ENCODE measurements at places on chromosomes 3 and 15. TPM values are rescaled to one million over a fixed set of nuclear protein-coding genes. Genes with fewer than 3 reads are reported as not detected.

- H3K4me3 ChIP-seq = peak overlapping the region; percentile 99
- peaks cover 18% of the 10 kb centered on the region for H3K4me1 ChIP-seq
- no peak for DNase-seq
- H3K27ac ChIP-seq = peak overlapping the region; percentile 89
Measured at GRCh38 chr3:184177331-184177731, 2.7 kb downstream of the AP2M1 start.

- H3K36me3 ChIP-seq = peaks cover 44% of the 10 kb centered on the region
- H3K4me1 ChIP-seq = peaks cover 73% of the 10 kb centered on the region
- H3K27ac ChIP-seq = peak overlapping the region; percentile 91
- peak overlapping the region; percentile 72 for H3K4me3 ChIP-seq
Measured at GRCh38 chr3:11591391-11592282, 52.1 kb downstream of the VGLL4 start.

CCK gene
- 17.7 TPM for total RNA-seq

DNA sequence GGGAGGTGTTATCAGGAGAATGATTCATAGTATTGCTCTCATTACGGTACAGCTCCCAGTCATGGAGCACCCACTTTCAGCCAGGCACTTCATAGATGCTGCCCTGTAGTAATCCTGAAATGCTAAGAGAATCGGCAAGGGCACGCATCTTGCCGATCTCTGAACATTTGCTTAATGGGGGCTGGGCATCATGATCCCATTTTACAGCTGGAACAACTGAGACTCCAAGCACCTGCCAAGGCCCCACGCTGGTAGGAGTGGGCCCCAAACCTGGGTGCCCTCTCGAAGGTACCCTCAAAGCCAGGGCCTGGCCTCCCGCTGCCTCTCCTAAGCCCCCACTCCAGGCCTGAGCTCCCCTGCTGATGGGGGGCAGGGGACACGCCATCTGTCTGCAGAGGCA lies 47.3 kb downstream of the RPN1 start:
- H3K27me3 ChIP-seq = peaks cover 8% of the 10 kb centered on the region
- no peaks in the 10 kb centered on the region for H3K36me3 ChIP-seq
- no peak overlapping the region for H3K27ac ChIP-seq

GRCh38 chr3:101836652-101837598 lies 12.4 kb upstream of the NFKBIZ start:
- H3K27ac ChIP-seq = no peak overlapping the region
- no peak for DNase-seq
- peaks cover 15% of the 10 kb centered on the region for H3K36me3 ChIP-seq

DNA sequence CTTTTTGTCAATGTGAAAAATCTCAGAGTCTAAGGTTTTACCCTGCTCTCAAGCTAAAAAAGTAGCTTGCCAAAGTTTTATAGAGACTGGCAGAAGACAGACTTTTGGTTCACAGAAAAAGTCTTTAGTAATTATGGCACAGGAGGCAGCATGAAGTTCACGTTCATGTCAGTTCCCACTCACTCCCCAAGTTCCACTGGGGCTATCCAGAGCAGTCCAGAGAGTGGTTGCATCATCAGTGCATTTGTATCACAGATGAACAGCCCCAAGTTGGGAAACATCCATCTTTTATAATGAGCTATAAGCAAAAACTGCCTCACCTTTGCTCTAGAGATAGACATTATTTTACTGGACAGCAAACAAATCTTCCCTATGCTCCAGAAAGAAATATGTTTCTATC lies 454.1 kb upstream of the AGTR1 start:
- no peak overlapping the region for H3K4me3 ChIP-seq
- peaks cover 4% of the 10 kb centered on the region for H3K4me1 ChIP-seq
- H3K27ac ChIP-seq = no peak overlapping the region
- H3K27me3 ChIP-seq = no peaks in the 10 kb centered on the region

CHL1 gene
- total RNA-seq = 0.59 TPM

DNA sequence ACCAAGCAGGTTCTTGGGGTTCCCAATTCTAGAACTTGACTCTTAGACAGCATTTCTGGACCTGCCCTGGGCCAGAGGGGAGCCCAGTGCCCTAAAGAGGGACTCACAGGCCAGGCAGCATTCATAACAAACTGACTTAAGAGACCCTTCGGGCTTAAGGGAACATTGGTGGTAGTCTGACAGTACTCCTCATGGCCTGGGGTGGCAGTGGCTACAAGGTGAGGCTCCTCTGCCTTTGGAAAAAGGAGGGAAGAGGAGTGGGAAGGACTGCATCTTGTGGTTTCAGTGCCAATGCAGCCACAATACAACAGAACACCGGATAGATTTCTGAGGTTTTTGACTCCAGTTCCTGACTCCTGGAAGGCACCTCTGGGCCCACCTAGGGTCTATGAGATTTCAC lies 172.2 kb upstream of the STRIT1 start:
- H3K27me3 ChIP-seq = no peaks in the 10 kb centered on the region
- DNase-seq = no peak
- no peak overlapping the region for H3K4me3 ChIP-seq
- H3K4me1 ChIP-seq = no peaks in the 10 kb centered on the region
- H3K36me3 ChIP-seq = peaks cover 4% of the 10 kb centered on the region
- no peak overlapping the region for H3K27ac ChIP-seq

ADAMTS7 gene
- 51.9 TPM for total RNA-seq

- no peaks in the 10 kb centered on the region for H3K36me3 ChIP-seq
- DNase-seq = no peak
- no peaks in the 10 kb centered on the region for H3K27me3 ChIP-seq
- peak overlapping the region; percentile 8 for H3K4me3 ChIP-seq
Measured at GRCh38 chr15:80615361-80615736, 79.8 kb upstream of the ABHD17C start.

- no peaks in the 10 kb centered on the region for H3K27me3 ChIP-seq
- H3K4me1 ChIP-seq = no peaks in the 10 kb centered on the region
- H3K36me3 ChIP-seq = peaks cover 49% of the 10 kb centered on the region
Measured at GRCh38 chr3:56654460-56654859, 28.6 kb downstream of the TASOR start.

HTR3E gene
- total RNA-seq = not detected

DNA sequence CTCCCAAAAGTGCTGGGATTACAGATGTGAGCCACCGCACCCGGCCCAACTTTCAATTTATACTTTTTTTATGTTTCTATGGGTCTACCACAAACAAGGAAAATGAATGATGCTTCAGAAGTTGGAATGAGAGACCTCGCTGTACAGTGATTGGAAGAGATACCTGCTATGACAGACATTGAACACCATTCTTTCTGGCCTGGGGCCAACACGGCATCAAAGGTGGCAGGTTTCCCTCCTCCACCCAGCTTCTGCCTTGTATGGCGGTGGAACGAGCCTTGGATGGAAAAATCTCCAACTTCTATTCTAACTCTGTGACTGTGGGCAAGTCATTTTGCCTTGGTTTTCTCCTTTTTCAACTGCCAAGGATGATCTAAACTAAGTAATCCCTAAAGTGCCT lies 117.8 kb upstream of the FAM174B start:
- no peak overlapping the region for H3K27ac ChIP-seq
- no peaks in the 10 kb centered on the region for H3K27me3 ChIP-seq
- peak; percentile 36 for DNase-seq
- no peaks in the 10 kb centered on the region for H3K4me1 ChIP-seq

ZNF660 gene
- 19.2 TPM for total RNA-seq

GRCh38 chr3:16290827-16291196 lies 25.8 kb downstream of the OXNAD1 start:
- no peak overlapping the region for H3K27ac ChIP-seq
- DNase-seq = no peak
- H3K27me3 ChIP-seq = no peaks in the 10 kb centered on the region
- H3K4me3 ChIP-seq = no peak overlapping the region

DNA sequence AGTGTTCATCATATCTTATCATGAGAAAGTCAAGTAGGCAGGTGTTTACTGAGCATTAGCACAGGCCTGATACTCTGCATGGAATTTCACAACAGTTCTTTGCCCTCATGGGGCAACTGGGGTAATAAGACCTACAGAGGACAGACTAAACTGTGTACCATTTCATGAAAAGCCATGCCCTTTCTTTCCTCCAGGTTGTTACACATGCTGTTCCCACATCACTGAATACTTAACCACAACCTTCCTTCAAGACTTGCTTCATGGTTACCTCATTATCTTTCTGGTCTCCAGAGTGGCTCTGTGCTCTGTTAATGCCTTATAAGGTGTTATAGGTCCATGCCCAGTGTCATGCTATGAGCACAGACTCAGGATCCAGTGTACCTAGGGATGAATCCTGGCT lies 28.2 kb upstream of the RSL24D1 start:
- H3K36me3 ChIP-seq = no peaks in the 10 kb centered on the region
- H3K4me1 ChIP-seq = no peaks in the 10 kb centered on the region
- no peak for DNase-seq
- no peak overlapping the region for H3K4me3 ChIP-seq
- no peak overlapping the region for H3K27ac ChIP-seq
- no peaks in the 10 kb centered on the region for H3K27me3 ChIP-seq

GRCh38 chr15:101568309-101568708 lies 78.8 kb upstream of the PCSK6 start:
- H3K4me1 ChIP-seq = no peaks in the 10 kb centered on the region
- DNase-seq = no peak
- peaks cover 26% of the 10 kb centered on the region for H3K27me3 ChIP-seq
- H3K36me3 ChIP-seq = no peaks in the 10 kb centered on the region
- H3K27ac ChIP-seq = no peak overlapping the region
- H3K4me3 ChIP-seq = no peak overlapping the region

- peak overlapping the region; percentile 89 for H3K27ac ChIP-seq
- H3K27me3 ChIP-seq = no peaks in the 10 kb centered on the region
- peak overlapping the region; percentile 72 for H3K4me3 ChIP-seq
- peaks cover 4% of the 10 kb centered on the region for H3K36me3 ChIP-seq
- no peak for DNase-seq
- peaks cover 23% of the 10 kb centered on the region for H3K4me1 ChIP-seq
Measured at GRCh38 chr3:111735243-111735758, 123.8 kb upstream of the PHLDB2 start.

GRCh38 chr3:71064291-71064955 lies 519.1 kb downstream of the FOXP1 start:
- H3K4me1 ChIP-seq = peaks cover 52% of the 10 kb centered on the region
- H3K4me3 ChIP-seq = no peak overlapping the region
- no peaks in the 10 kb centered on the region for H3K36me3 ChIP-seq
- DNase-seq = peak; percentile 82
- no peak overlapping the region for H3K27ac ChIP-seq

- DNase-seq = no peak
- peaks cover 22% of the 10 kb centered on the region for H3K4me1 ChIP-seq
- H3K27me3 ChIP-seq = peaks cover 30% of the 10 kb centered on the region
- H3K4me3 ChIP-seq = no peak overlapping the region
- no peak overlapping the region for H3K27ac ChIP-seq
Measured at GRCh38 chr3:66816090-66816761, 181.9 kb upstream of the KBTBD8 start.

GRCh38 chr3:188734395-188734794 lies 437.4 kb upstream of the TPRG1 start:
- no peaks in the 10 kb centered on the region for H3K27me3 ChIP-seq
- peaks cover 10% of the 10 kb centered on the region for H3K4me1 ChIP-seq
- H3K36me3 ChIP-seq = peaks cover 10% of the 10 kb centered on the region
- peak overlapping the region; percentile 63 for H3K4me3 ChIP-seq

CD80 gene
- 0.10 TPM for total RNA-seq

- no peak for DNase-seq
- H3K4me1 ChIP-seq = peaks cover 13% of the 10 kb centered on the region
- no peaks in the 10 kb centered on the region for H3K27me3 ChIP-seq
- H3K27ac ChIP-seq = no peak overlapping the region
- H3K36me3 ChIP-seq = peaks cover 20% of the 10 kb centered on the region
Measured at GRCh38 chr3:111107662-111108035, 36.0 kb downstream of the NECTIN3 start.

TTBK2 gene
- 16.1 TPM for total RNA-seq

DNA sequence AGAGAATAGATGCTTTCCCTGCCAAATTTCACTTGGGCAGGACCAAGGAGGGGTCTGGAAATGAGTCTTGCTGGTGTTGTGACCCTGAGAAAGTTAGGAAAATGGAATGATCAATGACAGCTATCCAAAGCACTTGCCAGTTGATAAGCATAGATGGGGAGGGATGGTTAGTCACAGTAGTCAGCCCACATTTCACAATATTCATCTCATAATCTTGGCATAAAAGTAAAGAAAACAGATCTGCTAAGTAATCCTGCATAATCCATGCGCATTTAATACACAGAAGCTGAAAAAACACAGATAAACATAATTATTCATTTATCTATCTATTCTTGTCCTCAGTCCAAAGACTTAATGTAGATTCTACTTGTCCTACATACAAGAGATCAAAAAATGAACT lies 184.1 kb downstream of the ZIC4 start:
- H3K36me3 ChIP-seq = no peaks in the 10 kb centered on the region
- no peak for DNase-seq
- peaks cover 5% of the 10 kb centered on the region for H3K4me1 ChIP-seq
- H3K27ac ChIP-seq = no peak overlapping the region
- no peaks in the 10 kb centered on the region for H3K27me3 ChIP-seq
- no peak overlapping the region for H3K4me3 ChIP-seq

DNA sequence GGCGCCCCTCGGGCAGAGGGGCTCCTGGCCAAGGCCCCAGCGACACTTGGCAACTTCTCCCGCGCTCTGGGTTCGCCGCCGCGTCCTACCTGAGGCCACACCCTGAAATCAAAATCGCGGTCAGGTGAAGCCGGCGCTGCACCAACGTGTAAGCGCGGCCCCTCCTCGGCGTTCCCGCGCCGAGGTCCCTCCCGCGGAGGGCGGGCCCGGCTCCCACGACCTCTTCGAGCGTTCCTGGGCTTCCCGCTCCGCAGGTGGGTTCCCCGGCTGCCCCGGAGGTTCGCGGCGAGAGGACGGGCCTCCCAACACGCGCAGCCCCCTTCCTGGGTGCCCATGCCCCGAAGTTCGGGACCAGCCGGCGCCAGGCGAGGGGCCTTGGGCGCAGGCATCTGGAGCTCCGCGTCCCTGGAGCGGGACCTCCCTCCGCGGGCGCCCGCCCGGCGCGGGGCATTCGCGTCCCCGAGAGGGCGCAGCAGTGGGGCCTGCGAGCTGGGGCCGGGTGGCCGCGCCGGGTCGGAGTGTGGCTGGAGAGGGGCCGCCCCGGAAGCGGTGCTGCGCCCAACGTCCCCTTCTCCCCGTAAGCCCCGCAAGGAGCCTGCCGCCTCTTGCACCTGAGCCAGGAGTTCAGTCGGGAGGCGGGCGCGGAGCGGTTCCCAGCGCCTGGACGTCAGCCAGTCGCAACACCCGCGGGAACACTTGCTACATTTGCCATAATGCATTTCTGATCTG lies 13.7 kb downstream of the PAK6 start:
- peak overlapping the region; percentile 82 for H3K27ac ChIP-seq
- peaks cover 14% of the 10 kb centered on the region for H3K4me1 ChIP-seq
- H3K4me3 ChIP-seq = peak overlapping the region; percentile 92
- no peaks in the 10 kb centered on the region for H3K36me3 ChIP-seq
- no peak for DNase-seq

- no peaks in the 10 kb centered on the region for H3K36me3 ChIP-seq
- H3K4me3 ChIP-seq = no peak overlapping the region
- H3K27me3 ChIP-seq = no peaks in the 10 kb centered on the region
Measured at GRCh38 chr3:121992601-121993560, 29.2 kb downstream of the ILDR1 start.

Measured in type B pancreatic cell (in vitro differentiated cells).